Right ventricle myocardium superior (tissue), 1 donor: ENCODE measurements at places on chromosomes 2 and 18. TPM values are rescaled to one million over a fixed set of nuclear protein-coding genes. Genes with fewer than 3 reads are reported as not detected.
A peak's percentile ranks its signal among the peaks of the same experiment; 100 is the strongest.

The ANKRD53 gene
- total RNA-seq: 0.30 TPM

GRCh38 chr2:102126169-102126568 lies 16.4 kb upstream of the IL1R1 start:
- no peak for DNase-seq

DNA sequence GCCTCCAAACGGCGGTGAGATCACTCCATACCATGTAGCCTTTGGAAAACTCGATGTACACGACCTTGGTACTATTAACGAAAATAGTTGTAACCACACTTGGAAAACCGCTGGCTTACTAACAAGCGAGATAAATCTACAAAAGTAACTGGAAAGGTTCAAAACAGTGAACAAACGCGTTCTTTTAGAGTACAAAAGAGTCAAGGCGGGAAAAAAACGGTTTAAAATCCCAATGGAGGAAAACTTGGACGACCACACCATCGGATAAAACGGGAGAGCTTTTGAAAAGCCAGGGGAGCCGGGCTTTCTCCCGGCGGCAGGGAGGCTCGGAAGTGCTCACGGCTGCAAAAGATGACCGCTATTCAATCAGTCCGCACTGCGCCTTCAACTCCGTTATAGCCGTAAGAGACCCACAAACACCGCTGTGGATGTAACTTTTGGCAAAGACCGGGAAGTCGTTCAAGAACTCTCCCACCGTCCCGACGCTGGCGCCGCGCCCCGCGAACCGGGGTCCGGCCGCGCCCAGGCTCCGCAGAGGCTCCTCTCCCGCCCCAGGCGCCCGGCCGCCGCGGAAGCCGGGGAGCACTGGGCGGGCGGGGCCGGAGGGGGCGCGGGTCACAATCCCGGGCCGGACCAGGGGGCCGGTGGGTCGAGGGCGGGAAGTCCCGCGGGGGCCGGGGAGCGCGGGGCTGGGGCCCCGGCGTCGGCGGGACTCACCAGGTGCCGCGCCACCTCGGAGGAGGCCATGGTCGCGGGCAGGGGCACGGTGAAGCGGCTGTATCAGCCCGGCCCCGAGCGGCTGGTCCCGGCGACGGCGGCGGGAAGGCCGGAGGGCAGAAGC lies 465 bp downstream of the SEPTIN10 start:
- peak; percentile 85 for DNase-seq

- DNase-seq: no peak
Observed at GRCh38 chr2:27885661-27886060, 4.5 kb downstream of the RBKS start.

- DNase-seq: no peak
Observed at GRCh38 chr2:214492152-214492551, 81.3 kb downstream of the VWC2L start.

DNA sequence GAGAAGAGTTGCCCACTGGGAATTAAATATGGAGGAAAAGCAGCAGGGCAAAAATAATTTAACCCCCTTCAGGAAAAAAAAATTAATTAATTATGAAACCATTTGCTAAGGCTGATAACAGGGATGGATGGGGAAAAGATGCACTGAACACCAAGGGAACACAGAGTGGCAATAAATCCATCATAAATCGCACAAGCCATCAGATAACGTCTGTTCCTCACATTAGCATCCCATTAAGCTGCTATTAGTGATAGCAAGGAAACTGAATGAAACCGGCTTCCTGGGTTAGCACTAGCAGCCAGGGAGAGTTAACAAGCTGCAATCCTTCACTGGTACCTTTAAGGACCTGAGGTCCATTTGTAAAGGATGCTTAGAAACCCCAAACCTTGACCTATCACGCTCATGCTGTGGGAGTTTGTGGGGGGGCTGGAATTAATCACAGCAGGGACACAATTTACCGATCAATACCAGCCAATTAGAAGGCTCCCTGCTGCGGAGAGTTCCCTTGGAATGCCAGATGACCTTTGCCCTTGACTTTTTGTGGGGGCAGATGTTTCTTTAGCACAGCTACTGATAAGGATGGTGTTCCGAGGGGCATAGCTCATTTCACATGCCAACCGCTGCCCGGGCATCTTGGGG lies 175.5 kb upstream of the KLF7 start:
- no peak for DNase-seq
